Omental fat pad (tissue), 4 donors: ENCODE measurements at places on chromosomes 3 and 15.

- no peak for DNase-seq
These were observed 293.6 kb upstream of the MDFIC2 start for GRCh38 chr3:70606018-70606417.

DNA sequence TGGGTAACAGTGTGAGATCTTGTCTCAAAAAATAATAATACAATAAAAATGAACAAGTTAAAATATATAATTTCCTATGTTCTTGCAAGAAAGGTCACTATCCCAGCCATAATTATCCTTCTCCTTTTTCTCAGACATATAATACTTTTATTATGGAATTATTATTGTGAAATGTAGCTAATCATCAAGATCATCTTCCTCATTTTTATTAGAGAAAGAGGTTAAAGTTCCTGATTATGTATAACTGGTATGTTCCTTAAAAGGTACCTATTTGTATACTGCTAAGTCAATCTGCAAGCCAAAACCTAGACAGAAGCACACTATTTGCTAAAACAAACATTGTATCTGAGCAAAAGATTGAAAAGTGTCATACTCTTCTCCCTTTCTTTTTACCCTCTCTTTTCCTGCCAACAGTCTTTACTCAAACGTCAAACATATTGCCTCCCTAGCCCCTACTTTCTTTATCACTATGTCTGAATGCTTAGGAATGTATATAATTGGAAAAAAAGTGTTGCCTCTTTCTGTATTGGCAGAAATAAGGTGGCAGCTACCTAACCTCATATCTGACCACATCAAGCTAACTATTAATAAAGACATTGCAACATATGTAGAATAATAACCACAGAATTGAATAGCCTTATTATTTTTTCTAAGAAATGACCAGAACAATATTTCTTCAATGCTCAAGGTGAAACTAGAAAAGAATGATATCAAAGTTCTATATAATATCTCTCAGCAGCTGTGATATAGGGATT is 18.5 kb downstream of the SEC11A start:
- DNase-seq, result no peak

- DNase-seq, result no peak
These were observed 51.1 kb upstream of the APEH start for GRCh38 chr3:49623071-49623470.

GRCh38 chr3:156963096-156963495 is 136.9 kb downstream of the LEKR1 start:
- DNase-seq, result no peak

GRCh38 chr15:39786447-39787056 is 3.9 kb upstream of the FSIP1 start:
- DNase-seq, result no peak

- DNase-seq, result no peak
These were observed 17.6 kb downstream of the ACAD11 start for GRCh38 chr3:132641837-132642538.

- DNase-seq, result no peak
These were observed 22.3 kb downstream of the RNU5B-1 start for GRCh38 chr15:65326818-65327217.

- DNase-seq, result no peak
These were observed 44.6 kb downstream of the SNRK start for GRCh38 chr3:43330981-43331380.

GRCh38 chr3:46123646-46124045 is 84.5 kb downstream of the CCR1 start:
- no peak for DNase-seq

DNA sequence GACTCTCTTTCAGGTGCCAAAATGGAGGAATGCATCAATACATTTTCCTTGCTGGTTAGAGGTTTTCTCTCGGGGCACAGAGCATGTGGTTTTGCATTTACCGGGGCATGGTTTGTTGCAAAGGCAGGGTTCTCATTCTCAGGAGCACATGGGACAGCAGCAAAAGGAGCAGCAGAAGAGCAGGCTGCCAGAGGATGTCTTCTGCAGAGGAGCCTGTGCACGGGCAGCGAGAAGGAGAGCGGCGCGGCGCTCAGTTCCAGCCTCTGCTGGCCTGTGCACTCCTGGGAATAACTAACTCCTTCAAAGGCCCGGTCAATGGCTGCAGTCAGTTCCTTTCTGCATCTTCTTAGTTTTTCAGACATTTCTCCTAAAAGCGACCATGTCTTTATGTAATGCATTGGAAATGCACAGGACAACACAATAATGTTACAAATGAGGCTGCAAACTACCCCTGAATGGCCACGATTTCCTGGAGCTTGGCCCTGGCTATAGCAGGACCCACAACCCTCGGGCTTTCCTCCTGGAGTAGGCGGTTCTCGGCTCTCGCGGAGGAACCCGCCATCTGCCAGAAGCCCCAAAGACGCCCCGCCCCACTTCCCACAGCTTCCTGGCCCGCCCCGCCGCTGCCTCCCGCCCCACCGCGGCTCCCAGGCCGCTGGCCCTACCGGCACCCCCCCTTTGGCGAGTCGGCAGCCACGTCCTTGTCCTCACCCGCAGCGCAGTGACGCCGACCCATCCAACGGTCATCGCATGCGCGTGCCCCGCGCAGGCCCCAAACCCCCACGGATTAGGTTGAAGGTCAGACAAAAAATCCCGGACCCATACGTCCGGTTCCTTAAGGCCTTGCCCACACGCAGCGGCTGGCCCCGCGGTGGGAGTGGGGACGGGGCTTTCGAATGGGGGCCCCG is at the start of gene C3orf62:
Gene C3orf62, minus strand, starts transcription at position 758 of the 908 bp plus-strand sequence. Its CDS starts 360 bp downstream, at position 398.
- peak; percentile 71 for DNase-seq

- DNase-seq, result no peak
These were observed 13.3 kb upstream of the IQSEC1 start for GRCh38 chr3:13086531-13086981.

DNA sequence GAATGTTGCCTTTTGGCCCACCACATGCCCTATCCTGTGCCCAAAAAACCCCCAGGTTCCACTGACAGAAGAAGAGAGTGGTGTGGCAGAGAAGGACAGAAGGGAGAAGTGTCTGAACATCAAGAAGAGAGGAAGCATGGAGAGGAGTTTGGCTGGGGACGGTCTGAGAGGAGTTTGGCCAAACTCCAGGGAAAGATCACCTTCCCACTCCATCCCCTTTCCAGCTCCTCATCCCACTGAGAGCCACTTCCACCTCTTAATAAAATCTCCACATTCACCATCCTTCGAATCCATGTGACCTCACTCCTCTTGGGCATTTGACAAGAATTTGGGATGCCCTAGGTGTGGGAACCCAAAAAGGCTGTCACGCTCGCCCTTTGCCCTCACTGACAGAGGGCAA is 311.6 kb upstream of the GRM7 start:
- no peak for DNase-seq

DNA sequence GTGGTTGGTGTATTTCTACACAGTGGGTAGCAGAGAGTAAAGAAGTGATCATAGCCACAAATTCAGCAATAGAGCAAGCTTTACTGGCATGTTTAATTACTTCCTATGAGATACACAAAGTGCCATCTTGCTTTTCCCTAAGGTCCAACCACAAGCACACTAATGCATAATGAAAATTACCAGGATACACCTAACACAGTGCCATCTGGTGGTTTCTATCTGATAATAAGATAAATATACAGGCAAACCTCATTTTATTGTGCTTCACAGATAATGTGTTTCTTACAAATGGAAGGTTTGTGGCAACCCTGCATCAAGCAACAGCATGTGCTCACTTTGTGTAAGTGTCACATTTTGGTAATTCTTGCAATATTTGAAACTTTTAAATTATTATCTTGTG is 223.0 kb downstream of the NSUN3 start:
- no peak for DNase-seq

DNA sequence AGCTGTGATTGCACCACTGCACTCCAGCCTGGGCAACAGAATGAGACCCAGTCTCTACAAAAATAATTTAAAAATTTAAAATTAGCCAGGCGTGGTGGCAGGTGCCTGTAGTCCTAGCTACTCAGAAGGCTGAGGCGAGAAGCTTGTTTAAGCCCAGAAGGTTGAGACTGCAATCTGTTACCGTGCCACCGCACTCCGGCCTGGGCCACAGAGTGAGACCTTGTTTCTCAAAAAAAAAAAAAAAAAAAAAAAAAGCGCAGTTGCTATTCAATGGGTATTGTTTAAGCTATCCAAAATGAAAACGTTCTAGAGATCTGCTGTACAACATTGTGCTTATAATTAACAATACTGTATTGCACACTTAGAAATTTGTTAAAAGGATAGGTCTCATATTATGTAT is 24.0 kb downstream of the ZNF148 start:
- DNase-seq, result no peak

GRCh38 chr3:194259982-194260766 is 91.0 kb downstream of the CPN2 start:
- DNase-seq, result no peak

DNA sequence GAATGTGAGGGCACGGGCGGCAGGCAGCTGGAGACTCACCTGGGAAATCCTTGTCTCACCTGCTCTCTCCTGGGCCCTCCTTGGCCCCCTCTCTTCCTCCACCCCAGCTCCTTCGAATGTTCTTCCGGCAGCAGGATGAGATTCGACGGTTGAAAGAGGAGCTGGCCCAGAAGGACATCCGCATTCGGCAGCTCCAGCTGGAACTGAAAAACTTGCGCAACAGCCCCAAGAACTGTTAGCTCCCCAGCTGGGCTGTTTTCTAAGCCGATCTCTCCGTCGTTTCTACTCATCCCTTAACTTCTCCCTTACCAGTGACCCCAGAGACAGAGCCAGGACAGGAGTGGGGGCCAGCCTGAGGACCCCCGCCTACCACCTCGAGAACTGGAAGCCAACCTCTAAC is 95.0 kb downstream of the ANP32A start:
- DNase-seq, result no peak

GRCh38 chr15:39627451-39628143 is 46.7 kb downstream of the THBS1 start:
- DNase-seq, result no peak

GRCh38 chr15:78937132-78937739 is 7.6 kb downstream of the CTSH start:
- no peak for DNase-seq

GRCh38 chr3:43732747-43733425 is 42.1 kb downstream of the ABHD5 start:
- no peak for DNase-seq

- no peak for DNase-seq
These were observed 14.3 kb downstream of the IGDCC4 start for GRCh38 chr15:65408324-65409035.

- no peak for DNase-seq
These were observed 32.6 kb downstream of the BLM start for GRCh38 chr15:90749754-90750153.

DNA sequence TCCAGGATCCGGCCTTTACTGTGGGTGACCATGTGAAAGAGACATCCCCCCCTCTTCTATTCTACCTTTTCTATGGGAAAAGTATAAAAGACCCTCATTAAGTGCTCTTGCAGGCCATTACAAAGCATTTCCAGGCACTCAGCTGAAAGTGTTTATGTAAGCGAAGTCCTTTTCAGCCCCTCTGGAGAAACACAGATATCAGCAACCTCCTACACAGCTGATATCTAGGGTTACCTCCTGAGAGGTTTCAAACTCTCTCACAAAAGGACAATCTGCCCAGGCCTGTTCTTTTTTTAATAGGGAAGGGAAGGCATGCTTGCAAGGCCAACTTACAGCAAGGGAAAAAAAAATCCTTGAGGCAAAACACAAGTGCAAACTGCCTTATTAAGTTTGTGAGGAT is 12.6 kb downstream of the ETV5 start:
- DNase-seq, result no peak

- no peak for DNase-seq
These were observed 62.7 kb downstream of the PDE8A start for GRCh38 chr15:85044251-85044853.

DNA sequence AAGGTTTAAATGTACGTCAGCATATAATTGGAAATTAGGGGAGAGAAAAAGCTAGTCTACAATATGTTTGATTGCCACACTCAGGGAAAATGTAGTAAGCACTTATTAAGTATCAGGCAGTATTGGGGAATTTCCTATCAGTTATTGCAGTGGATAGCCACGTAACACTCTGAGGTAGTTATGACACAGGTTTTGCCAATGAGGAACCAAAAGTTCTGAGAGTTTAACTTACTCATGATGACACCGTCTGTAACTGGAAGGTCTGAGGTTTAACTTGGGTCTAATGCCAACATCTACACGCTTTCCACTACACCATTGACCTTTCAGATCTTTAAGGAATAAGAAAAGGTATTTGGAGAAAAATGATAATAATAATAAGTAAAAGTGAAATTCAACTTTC is 89.5 kb downstream of the ZMAT3 start:
- DNase-seq, result no peak

DNA sequence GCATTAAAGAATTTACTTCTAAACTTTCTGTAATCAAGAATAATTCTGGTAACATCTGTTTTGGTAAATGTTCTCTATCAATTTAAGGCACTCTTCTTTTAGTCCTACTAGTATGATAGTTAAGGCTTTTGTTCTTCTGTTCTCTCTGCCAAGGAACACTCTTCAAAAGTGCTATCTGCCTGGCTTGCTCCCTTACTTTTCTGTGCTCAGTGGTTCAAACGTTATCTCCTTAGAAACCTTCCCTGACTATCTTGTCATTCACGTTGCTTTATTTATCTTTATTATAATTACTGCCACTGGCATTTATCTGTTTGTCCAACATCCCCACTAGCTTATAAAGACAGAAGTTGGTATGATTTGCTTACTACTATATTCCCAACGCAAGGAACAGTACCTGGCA is 59.2 kb downstream of the RFX7 start:
- no peak for DNase-seq

GRCh38 chr3:127632035-127632820 is 3.2 kb downstream of the PODXL2 start:
- no peak for DNase-seq

DNA sequence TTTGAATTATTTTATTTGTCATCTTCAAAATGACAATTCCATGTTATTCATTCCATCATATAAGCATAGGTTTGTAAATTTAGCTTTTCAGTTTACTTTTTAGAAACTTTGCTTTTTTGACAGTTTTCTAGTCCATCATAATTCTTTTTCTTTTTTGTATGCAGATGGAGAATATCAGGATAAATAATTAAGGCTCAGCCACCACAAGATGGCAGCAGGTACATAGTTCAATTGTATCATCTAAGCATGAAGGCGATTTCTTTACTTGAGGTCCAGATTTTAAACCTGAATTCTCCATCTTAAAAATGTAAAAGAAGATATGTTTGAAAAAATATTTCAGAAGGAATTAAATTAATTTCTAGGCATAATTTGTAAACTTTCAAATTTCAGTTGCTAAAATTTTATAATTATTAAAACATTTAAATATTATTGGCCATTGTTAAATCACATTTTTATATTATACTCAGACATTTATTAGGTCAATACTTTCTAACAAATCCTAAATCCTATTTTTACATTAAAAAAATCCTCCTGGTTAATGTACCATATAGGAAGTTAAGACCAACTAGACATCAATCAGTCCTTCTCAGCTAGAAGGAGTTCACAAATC is 15.1 kb downstream of the PLSCR5 start:
- DNase-seq, result no peak
